Urinary bladder (tissue), 4 donors: ENCODE measurements at places on chromosomes 12 and 14. TPM values are rescaled to one million over a fixed set of nuclear protein-coding genes. Genes with fewer than 3 reads are reported as not detected.

GRCh38 chr14:60710494-60710893, 13.7 kb downstream of the SIX4 start:
- no peak for DNase-seq

AVPR1A gene
- total RNA-seq = 43.7 TPM

SPX gene
- 0.95 TPM for total RNA-seq

- DNase-seq = no peak
Measured at GRCh38 chr14:76134231-76134630, 17.5 kb upstream of the GPATCH2L start.

DNA sequence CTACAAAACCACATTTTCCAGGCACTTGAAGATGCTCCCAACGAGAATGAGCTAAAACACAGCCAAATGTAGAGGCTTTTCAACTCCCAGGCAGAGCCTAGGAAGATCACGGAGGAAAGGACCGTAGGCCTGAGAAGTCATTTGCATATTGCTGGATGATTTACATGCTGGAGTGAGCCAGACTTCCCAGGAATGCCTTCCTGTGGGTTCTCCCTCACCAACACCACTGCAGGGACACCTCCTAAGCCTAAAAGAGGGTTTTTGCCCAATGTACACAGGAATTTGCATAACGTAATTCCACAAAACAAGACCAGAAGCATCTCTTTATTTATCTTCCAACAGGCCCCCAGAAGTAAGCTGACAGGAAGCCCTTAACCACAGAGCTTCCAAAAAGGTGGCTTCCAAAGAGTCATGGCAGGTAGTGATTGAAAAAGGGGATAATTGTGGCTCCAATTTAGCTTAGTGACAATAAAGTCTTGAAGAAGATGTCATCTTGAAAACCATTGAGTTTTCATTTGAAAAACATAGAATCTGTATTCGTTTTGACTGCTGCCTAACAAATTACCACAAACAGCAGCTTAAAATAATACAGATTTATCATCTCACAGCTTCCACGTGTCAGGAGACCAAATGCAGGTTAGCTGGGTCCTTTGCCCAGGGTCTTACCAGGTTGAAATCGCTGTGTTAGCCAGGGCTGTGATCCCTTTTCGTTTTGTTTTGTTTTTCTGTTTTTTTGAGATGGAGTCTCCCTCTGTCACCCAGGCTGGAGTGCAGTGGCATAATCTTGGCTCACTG, 116.2 kb downstream of the EGLN3 start:
- DNase-seq = no peak

GRCh38 chr14:52091928-52092327, 23.1 kb upstream of the NID2 start:
- no peak for DNase-seq

RHNO1 gene
- 27.4 TPM for total RNA-seq

- DNase-seq = no peak
Measured at GRCh38 chr12:92928421-92928961, 604 bp downstream of the EEA1 start.

DNA sequence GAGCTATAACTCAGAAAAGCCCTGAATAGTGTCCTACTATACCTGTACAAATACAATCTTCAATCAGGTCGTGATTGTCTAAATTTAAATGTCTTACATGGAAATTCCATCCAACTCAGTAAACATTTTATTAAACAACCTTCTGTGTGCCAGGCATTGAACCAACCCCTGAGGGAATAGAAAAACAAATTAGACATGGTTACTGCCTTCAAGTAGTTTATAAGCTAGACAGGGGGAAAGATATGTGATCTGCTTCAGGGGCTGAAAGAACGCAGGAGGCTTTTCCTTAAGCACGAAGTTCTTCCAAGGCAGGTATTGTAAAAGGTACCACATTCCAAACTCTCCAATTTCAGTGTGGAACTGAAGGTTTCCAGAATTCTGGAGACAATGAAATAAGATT, 39.7 kb upstream of the STAB2 start:
- no peak for DNase-seq

PRORP gene
- 28.8 TPM for total RNA-seq

DNA sequence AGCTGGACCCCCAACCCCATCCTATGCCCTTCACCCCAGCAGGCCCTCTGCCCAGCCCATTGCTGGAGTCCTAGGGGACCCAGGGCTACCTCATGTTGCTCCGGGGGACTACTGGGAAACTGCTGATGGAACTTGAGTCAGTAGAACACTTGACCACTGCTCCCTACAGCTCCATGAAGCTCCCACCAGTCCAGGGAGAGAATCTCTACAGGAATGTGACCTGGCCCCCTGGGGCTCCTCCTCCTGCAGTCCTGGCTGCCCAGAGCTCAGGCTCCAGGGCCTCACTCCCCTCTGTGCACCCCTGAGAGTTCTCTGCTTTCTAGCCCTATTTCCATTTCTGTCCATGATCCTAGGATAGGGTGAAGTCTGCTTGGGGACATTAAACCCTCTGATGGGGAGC, 10.8 kb upstream of the AQP2 start:
- no peak for DNase-seq

DNA sequence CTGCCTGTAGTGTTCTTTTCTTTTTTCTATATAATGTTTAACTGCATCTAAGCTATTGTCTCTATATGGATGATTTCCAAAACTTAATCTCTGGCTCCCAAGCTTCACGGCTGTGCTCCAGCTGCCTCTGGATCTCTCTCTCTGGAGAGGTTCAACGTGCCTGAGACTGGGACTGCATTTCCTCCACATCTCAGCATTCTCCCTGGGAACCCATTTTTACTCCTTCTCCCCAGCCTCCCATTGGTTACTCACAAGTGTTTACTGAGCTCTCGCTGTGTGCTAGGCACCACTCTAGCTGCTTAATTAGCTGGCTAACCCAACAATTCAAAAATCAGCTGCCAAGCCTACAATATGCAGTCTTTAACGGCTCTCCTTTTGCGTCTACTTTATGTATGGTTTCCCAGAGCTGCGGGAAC, 34.7 kb downstream of the FBXL14 start:
- DNase-seq = no peak

- DNase-seq = no peak
Measured at GRCh38 chr12:54126029-54126695, 62.6 kb downstream of the SMUG1 start.

IL23A gene
- not detected for total RNA-seq

- DNase-seq = no peak
Measured at GRCh38 chr12:50188241-50188781, 21.1 kb upstream of the CERS5 start.

MSI1 gene
- 1.5 TPM for total RNA-seq

MORN3 gene
- 0.16 TPM for total RNA-seq

DNA sequence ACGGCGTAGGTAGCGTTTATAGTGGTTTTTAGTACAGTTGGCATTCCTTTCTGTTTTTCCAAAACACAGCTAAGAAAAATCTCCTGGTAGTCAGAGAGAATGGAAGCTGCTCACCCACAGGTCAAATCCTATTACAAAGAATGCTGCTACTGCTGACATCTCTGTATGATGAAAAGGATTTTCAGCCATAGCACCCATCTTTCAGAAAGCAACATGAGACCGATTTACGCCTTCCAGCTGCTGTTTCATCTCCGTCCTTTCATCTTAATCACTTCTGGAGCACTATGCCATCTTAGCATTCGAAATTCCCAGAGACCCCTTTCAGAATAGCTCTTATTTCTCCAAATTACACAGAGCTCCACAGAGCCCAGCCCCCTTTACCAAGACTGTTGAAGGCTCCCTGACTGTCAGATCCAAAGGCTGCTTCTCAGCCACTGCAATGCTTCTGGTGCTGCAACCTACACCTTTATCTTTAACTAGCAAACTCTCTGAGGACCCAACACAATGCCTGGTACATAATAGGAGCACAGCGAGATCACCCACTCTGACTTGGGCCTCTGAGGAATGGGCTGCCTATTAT, 211.8 kb downstream of the NEDD1 start:
- no peak for DNase-seq

DNA sequence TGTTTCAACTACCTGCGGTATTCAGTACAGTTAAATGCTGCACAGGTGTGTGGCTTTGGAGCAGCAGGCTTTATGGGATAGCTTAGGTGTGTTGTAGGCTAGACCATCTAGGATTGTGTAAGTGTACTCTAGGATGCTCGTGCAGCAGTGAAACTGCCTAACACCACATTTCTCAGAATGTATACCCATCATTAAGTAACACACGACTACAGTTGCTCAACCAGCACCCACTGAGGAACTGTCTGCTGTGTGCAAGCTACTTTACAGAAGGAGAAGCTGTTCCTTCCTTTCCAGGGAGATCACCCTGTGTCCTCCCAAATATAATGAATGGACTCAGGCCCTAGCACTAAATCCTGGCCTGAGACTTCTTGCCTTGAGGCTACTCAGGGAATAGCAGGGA, 94.8 kb downstream of the SLC24A4 start:
- no peak for DNase-seq

DNA sequence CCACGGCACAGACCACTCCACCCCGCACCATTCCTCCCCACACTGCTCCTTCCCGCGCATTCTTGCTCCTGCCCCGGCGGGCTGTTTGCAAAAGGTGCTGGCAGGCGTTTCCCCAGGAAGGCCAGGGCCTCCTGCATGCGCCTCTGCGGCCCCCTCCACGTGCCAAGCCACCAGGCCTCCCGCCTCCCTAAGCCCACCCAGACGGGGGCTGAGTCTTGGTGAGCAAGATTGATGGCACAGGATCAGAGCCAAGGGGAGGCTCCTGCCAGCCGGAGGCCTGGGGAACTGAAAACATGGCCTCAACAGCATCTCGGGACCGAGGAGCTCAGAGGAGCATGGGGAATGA, 328.3 kb upstream of the DIO3 start:
- no peak for DNase-seq

DNA sequence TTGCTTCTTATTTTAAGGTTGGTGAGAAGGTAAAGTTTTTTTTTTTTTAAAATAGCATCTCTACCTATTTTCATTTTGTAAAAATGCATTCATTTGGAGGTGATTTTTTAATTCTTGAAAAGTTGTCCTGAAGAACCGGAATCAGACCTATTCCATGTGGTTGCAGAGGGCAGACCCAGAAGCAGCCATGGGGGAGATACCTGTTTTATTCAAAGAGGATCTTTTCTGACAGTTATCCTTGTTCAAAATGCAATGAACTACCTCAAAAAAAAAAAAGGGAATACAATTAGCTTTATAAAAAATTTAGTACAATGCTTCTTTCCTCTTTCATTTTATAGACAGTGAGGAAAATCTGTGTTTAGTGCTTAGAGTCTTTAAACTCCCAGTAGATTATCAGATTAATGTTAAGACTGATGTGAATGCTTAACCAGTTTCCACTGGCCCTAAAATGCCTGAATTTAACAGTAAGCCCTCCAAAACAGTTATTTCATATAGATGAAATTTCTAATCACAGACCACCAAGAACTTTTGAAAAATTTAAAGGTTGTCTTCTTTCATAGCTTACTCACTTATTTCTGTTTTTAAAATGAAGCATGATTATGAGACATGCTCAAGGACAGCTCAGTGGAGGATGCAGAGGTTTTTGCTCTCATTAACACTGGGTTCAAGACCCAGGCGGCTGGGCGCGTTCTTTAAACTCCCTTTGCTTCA, 8.6 kb upstream of the NEMF start:
- no peak for DNase-seq
